ENCODE measurements at places on chromosomes 5 and 9.

DNA sequence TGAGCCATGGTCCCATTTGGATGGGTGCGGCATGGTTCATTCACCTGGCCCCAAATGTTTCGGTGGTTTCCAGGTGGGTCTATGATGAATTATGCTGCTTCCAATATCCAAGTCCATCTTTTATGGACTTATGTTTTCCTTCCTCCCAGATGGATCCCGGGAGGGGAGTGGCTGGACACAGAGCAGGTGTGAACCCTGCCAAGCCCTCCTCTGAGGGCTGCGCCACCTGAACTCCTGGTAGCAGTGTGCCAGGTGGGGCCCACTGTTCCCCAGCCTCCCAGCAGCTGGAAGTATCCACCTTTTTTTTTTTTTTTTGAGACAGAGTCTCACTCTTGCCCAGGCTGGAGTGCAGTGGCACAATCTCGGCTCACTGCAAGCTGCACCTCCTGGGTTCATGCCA is 42.9 kb downstream of the WNK2 start:
- DNase-seq = no peak

GRCh38 chr5:16467363-16468219 is 2.0 kb upstream of the ZNF622 start:
- no peak for DNase-seq

DNA sequence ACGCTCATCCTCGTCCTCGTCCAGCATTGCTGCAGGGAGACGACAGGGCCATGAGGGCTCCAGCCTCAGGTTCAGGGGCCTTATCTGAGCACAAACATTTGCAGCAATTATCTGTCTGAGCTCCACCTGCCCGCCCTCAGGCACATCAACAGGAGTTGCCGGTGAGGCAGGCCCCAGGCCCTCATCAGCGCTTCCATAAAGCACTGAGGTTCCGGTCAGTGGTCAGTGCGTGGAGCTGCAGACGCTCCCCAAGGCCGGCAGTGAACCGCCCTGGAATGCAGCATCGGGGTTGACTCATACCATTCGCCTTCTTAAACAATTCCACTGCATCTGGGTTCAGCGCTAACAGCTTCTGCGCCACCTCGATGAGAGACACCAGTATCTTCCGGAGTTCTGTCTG is 15.2 kb downstream of the UBAC1 start:
- DNase-seq = no peak

GRCh38 chr5:124627815-124628595 is 118.4 kb downstream of the ZNF608 start:
- no peak for DNase-seq

DNA sequence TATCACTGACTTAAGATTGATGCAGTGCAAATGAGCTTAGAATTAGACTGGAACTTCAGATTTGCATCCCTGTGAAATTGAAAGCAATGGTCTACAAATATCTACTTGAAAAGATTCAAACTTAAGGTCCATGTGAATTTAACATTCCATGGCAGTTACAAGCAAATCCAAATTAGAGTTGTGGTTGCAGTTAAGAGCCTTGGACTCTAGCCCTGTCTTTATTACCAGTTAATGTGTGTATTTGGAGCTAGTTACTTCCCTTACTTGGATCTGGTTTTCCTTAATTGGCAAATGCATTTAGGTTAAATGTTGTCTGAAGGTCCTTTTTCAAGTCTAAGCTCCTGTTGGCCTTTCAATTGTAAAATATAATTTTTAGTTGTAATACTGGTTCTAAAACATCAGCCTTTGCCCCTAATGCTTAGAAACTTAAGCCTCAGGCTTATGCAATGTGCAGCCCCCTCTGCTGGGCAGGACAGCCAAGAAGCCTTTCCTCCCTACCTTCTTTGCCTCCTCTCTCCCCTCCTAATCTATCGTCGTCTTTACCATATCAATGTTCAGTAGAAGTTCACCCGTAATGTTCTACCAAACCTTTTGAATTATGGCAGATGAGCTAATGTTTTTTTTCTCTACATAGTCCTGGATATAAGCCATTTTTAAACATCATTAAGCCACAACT is 59.5 kb downstream of the ERMP1 start:
- no peak for DNase-seq

DNA sequence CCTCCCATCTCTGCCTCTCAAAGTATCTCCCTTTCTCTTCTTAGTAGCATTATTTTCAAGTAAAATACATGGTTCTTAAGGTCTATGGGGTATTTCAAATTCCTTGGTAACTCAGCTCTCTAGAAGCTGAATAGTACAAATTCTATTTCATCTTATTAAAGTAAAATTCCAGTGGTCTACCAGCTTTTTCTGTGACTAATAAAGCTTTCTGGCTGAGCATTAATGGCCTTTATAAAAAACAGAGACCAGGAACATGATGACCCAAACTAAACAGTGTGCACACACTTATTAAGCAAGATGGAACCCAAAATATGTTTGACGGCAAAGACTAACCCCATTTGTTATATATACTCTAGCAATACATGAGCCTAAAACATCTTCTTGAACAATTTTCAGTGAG is 142.6 kb downstream of the OR2K2 start:
- DNase-seq = no peak

- DNase-seq = no peak
Measured at GRCh38 chr5:96963267-96963666, 27.4 kb downstream of the LNPEP start.

- DNase-seq = no peak
Measured at GRCh38 chr9:20500101-20500500, 122.2 kb downstream of the MLLT3 start.

DNA sequence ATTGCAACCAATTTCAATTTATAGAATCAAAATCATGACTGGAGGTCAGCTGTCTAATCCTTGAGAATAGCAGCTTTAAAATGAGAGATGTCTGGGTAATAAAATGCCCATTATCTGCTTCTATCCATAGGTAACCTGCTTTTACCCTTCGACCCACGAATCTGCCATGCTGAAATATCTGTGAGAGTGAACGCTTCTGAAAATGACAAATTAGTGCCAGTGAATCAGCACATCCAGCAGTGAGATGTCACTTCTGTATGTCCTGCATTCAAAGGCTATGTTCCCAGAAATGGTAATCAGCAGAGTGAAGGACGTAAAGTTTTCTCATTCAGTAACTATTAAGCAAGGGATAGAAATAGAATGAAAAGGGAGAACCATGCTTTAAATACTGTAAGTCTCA is 532.4 kb upstream of the ITGA1 start:
- no peak for DNase-seq

DNA sequence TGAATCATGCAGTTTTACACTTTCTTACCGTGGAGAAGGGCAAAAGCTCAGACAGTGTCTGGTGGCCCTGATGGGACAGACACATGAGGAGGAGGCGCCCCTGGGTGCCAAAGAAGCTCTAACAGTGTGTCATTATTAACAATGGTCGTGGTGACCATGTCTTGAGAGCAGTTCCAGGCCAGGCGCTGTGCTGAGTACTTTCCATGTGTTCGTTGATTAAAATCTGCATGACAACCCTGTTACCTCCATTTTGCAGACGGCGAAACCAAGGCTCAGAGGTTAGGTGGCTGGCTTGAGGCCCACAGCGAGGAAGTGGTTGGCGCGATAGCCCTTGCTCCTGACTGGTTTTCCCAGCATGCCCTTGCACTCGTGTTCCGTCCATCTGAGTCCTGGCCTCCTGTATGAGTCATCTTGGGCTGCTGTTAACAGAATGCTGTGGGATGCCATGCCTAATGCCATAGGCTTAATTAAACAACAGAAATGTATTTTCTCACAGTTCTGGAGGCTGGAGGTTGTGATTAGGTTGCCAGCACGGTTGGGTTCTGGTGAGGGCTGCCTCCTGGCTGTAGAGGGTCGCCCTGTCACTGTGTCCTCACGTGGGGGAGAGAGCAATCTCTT is 92.0 kb downstream of the AMBP start:
- no peak for DNase-seq

- DNase-seq = peak; percentile 27
Measured at GRCh38 chr9:71685394-71685793, 82.9 kb downstream of the CEMIP2 start.

DNA sequence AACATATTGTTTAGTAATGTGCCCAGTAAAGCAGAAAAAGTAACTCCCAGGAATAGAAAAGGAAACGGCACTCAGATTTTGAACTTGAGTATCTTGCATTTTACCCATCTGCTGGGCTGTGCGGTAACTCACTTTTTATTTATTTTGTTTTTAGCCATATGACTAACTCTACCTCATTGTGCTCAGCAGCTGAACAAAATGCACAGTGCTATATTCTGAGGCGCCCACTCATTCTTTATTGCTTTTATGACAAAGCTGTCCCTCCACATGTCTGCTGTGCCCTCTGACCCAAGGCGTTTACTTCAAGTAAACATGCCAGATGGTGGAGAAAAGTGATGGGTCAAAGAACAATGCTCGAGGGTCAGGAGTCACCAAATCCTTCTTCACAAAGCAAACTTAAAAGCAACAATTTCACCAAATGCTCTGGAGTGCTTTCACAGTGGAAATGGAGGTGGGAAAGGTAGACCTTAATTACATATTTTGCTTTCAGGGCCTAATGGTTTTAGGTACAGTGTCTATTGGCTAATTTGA is 215.2 kb upstream of the ELAVL2 start:
- DNase-seq = no peak

- no peak for DNase-seq
Measured at GRCh38 chr9:17060450-17060849, 74.4 kb upstream of the CNTLN start.

GRCh38 chr9:101139082-101139481 is 110.6 kb downstream of the PLPPR1 start:
- DNase-seq = no peak

DNA sequence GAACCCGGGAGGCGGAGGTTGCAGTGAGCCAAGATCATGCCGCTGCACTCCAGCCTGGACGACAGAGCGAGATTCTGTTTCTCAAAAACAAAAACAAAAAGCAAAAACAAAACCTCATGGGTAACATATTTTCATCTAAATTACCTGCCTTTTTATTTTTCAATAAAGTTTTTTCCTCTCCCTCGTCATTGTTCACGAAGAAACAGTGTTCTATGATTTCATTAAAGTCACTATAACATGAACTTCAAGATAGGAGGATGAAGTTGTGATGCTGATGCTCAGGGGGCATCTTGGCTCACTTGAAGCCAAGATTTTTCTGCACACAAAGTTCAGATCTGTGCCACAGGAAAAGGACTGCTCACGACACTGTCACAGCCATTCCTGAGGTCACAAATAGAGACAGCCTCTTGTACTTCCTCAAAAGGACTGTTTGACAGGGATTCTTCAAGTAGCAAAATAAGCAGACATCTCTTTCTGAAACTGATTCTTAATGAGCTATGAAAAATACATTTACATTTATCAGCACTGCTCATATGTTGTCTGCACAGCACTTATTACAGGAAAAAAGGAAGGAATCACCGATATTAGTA is 16.1 kb downstream of the NIPSNAP3B start:
- no peak for DNase-seq

DNA sequence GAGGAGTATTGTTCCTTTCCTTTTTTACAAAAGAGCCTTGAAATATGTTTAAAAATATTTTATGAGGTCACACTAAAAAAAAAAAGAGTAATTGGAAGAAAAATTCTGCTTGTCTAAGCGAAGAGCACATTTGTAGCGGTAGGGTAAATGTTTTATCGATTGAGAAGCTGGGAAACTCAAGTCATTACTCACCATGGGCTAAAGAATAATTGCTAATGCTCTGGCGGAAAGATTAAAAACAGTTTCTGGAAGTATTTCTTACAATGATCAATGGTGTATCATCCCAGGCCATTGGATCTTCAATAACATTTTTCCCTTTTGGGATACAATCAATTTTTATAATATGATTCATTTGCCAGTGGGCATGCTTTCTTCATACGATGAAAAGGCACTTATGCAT is 450.0 kb downstream of the RASEF start:
- no peak for DNase-seq

Measured in CD8-positive, alpha-beta memory T cell (primary cell).